ENCODE measurements at places on chromosomes 12 and 14.

- DNase-seq, result no peak
Observed at GRCh38 chr14:75452900-75453816, 25.3 kb downstream of the JDP2 start.

- DNase-seq, result no peak
Observed at GRCh38 chr14:74637178-74637550, 25.1 kb upstream of the LTBP2 start.

DNA sequence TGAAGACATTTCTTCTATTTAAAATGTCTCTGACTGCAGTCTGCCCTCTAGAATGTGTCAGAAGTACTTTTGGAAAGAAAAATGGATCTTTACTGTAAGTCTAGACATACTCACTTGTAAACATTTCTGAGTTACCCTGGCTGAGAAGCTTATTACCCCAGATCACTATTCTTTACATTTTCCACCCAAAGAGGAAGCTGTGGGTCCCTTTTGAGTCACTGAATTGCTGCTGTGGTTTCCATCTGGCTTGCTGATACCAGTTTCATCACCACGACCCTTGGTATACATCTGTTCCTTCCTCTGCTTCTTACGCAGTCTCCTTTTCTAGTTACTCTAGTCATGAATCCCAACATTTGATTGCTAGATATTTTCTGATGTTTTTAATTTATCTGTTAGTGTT, 20.2 kb upstream of the CLEC4D start:
- DNase-seq, result no peak

- DNase-seq, result no peak
Observed at GRCh38 chr14:95946867-95947266, 70.2 kb downstream of the TUNAR start.

- DNase-seq, result no peak
Observed at GRCh38 chr12:125518074-125518473, 452.8 kb downstream of the AACS start.

GRCh38 chr12:105470601-105471000, 140.1 kb downstream of the C12orf75 start:
- no peak for DNase-seq

DNA sequence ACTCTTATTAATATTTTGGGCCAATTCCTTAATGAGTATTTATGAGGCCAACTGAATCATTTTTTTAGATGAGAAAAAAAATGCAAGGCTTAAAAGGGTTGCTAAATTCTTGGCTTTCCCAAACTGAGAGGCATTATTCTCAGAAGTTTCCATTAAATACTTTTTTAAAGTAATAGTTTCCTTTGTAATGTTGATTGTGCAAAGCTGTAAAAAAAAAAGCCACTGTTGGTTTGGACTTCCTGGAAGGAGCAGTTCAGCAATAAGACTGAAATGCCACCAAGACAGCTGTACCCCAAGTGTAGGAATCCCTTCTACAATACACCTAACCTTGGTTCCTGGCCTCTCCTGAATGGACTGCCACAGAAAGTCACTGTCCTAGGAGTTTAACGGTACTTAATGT, 231.3 kb downstream of the MON2 start:
- no peak for DNase-seq

DNA sequence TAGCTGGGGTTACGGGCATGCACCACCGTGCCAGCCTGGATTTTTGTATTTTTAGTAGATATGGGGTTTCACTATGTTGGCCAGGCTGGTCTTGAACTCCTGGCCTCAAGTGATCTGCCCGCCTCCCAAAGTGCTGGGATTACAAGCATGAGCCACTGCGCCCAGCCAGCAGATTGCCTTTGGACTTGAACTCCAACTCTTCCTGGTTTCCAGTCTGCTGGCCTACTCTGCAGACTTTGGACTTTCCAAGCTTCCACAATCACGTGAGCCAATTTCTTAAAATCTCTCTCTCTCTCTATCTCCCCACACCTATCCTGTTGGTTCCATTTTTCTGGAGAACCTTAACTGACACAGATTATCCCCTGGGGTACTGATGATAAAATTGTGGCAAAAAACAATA, 55.0 kb downstream of the EMP1 start:
- DNase-seq, result no peak

DNA sequence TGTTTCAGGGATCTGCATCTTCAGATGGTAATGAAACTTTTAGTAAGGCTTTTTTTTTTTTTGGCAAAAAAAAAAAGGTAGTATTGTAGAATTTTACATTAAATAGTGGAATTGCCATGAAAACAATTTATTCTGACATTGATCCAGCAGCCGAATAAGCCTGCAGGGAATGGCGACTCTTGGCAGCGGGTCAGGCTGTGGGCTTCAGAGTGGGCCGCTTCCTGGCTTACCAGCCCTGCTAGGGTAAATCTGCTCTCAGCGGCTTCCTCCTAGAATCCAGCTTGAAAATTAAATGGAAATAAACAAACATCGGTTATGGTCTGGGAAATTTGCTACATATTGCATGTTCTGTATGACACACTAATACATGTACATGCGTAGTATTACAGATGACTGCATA, 34.8 kb downstream of the SFSWAP start:
- no peak for DNase-seq

- DNase-seq, result no peak
Observed at GRCh38 chr12:106705971-106706370, 68.5 kb upstream of the RIC8B start.

DNA sequence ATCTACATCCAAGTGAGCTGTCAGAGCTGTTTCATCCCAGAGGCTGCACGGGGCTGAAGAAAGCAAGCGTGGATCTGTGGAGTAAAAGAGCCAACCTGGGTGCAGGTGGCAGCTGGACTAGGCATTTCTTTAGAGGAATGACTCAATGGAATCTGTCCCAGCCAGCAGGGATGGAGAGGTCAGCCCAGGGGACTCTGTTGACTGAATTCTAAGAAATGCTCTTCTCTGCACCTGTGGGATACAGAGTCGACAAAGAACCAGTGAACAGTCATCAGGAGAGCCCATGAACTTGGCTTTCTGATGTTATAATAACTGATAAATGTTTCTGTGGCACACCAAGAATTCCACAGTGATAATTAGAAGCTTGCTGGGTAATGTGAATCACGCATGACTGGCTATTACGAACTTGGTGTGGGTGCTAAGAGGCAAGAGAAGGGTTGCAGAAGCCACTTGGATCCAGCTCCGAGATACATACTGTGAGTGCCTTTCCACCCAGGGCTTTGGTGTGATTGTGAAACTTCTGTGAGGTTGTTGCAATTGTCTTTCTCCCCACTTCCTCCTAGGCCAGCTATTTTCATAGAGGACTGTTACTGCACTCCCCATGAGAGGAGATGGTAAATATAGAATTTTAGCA, 16.2 kb downstream of the PYGL start:
- DNase-seq, result no peak

All from DMS 273 treated with DMSO at 0.1 percent for 48 hours (cell line).